Stimulated activated CD4-positive, alpha-beta T cell treated with anti-CD3 and anti-CD28 coated beads, Interleukin-15, amount 100 ng/mL, for 1 hour (primary cell): ENCODE measurements at places on chromosomes 1 and 21.

GRCh38 chr1:43056460-43056859, 97.8 kb upstream of the SLC2A1 start:
- no peak for DNase-seq

DNA sequence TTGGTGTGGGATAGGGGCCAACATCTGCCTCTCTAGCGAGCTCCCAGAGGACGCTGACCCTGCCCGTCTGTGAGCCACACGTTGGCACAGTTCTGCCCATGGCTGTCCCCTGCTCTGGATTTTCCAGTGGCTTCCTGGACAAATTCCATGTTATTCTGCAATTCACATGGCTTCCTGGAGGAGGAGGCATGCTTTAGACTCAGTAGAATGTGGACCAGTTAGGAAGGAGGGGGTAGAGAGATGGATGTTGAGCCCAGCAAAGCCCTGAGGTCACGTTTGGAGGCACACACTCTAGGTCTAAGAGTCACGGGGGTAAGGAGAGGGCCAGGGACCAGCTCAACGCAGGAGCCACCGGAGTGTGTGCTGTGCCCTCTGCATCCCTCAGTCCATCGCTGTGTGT, 12.2 kb downstream of the COL8A2 start:
- no peak for DNase-seq

DNA sequence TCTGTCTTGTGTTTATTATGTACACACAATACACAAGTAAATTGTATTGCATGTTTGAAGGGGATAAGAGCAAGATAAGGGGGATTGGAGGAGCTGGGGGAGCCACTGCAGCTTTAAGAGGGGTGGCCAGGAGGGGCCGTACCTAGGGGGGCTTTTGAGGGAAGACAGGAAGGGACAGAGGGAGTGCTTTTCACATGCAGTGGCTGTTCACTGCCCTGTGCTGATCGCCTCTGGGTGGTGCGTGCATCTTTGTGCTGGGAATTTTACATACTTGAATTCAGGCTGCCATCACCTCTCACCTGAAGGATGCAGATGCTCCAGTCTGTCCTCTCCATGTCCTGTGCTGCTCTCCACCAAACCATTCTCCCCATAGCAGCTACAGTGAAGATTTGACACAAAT, 179.5 kb downstream of the PTPRU start:
- no peak for DNase-seq

- no peak for DNase-seq
Observed at GRCh38 chr1:18645747-18646090, 15.1 kb downstream of the PAX7 start.

DNA sequence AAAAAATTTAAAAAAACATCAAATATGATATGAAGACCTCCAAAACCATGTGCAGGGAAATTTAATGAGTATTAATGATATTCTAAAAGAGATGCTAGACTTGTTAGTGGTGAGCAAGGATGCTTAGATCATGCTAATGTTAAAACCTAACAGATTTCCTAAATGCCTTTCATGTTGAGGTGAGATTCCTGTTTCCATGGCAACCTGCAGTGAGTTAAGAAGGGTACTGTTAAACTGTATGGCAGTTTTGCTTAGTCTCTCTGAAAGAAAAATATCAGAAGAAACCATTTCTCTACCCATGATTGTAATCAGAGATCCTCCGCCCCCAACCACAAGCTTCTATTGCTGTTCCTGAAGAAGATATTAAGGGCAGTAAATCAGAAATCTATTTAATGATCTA, 321.6 kb upstream of the LRRC7 start:
- DNase-seq, result no peak

DNA sequence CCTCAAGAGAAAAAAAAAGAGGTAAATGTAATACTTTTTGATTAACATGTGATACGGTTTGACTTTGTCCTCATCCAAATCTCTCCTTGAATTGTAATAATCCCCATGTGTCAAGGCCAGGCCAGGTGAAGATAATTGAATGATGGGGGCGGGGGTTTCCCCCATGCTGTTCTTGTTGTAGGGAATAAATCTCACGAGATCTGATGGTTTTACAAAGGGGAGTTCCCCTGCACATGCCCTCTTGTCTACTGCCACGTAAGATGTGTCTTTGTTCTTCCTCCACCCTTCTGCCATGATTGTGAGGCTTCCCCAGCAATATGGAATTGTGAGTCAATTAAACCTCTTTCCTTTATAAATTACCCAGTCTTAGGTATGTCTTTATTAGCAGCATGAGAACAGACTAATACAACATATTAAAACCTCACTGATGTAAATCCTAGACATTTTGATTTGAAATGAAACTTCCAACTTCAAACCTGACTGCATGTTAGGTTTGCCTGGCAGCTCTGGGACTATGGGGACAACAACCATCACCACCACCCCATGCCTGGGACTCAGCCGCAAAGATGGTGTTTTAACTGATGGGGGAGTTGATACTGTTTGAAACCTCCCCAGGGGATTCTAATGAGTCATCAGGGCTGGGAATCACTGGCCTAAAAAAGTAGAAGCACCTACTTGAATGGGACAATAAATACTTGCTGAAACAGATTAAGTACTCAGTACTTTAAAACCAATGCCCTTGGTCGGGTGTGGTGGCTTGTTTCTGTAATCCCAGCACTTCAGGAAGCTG, 32.8 kb upstream of the BACH1 start:
- DNase-seq, result peak; percentile 12

GRCh38 chr1:103790172-103790571, 40.5 kb downstream of the AMY1C start:
- no peak for DNase-seq

DNA sequence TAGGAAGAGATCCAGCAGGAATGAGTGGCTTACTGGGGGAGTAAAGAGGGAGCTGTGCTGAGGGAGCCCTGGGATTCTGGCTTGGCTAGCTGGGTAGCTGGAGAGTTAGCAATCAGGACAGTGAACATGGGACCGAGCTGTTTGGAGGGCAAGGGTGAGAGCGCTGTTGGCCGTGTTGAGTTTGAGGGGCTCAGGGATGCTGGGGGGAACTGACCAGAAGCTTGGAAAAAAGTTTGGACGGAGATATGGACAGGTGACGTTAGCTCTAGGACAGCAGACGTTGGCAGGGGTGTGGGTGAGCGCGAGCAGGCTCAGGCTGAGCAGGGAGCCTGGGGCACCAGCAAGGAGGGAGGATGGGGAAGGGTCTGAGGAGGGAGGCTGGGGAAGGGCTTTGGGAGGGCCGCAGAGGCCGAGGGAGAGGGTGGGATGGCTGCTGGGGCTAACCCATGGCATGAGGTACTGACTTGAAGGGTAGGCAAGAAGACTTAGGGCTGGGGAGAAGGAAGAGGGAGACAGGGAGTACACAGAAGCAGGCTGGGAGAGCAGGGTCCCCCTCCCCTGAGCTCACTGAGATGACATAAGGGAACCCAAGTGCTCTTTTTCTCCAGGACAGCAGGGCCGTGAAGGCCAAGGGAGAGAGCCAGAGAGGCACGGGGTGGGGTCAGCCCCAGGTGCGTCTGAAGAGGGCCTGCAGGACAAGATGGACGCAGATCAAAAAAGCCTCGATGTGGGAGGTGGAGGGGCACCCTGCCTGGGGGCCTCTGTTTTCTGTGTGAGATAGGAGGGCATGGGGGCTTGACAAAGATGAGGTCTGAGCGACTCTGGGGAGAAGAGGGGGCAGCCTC, 8.2 kb downstream of the SH2D2A start:
- DNase-seq, result no peak

DNA sequence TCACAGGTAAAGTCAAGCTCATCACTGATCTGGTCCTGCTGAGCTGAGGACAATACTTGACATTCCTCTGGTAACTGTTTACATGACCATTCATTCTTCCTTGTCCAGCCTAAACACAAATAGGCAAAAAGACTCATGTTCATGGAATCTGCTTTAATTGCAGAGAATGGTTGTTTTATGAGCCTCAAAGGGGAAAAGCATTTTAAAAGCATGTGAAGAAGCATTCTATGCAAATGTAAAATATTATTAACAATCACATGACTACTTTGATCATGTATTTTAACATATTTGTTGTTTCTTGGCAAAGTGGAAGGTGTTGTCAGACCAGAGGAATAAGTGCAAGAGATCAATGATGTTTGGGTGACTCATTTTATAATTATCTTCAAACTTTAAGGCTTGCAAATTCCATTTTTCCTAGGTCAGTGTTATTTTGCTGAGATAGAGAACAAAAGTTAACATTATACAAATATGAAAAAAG, 133.7 kb downstream of the RUNX1 start:
- no peak for DNase-seq

GRCh38 chr1:230313453-230314141, 112.5 kb downstream of the PGBD5 start:
- DNase-seq, result no peak

- no peak for DNase-seq
Observed at GRCh38 chr21:36320421-36321324, 676 bp downstream of the MORC3 start.

DNA sequence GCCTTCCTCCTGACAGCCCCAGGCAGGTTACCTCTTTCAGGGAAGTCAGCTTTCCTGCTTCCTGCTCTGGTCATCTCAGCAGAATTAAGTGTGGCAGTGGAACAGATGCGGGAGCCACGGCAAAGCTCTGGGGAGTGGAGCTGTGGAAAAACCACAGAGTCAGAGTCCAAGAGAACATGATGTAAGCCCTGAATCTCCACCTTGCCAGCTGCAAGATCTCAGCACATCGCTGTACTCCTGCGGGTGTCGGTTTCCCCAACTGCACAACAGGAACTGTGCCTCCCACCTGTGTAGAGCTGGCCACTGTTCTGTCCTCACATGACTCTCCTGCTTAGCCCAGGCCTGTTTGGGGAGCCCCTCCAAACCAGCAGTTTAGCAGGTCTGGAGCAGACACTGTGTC, 123.7 kb downstream of the MATN1 start:
- no peak for DNase-seq

GRCh38 chr1:10694274-10694632, 102.2 kb downstream of the CASZ1 start:
- no peak for DNase-seq

- DNase-seq, result no peak
Observed at GRCh38 chr1:41767534-41768525, 150.9 kb downstream of the HIVEP3 start.
